ENCODE measurements at places on chromosomes 13 and 19. TPM values are rescaled to one million over a fixed set of nuclear protein-coding genes. Genes with fewer than 3 reads are reported as not detected.

Gene CD70
- total RNA-seq, result 0.84 TPM

Gene RNF113B
- total RNA-seq, result not detected

Gene PALM
- total RNA-seq, result 16.5 TPM

Gene UHRF1
- total RNA-seq, result 66.6 TPM

Gene PNMA8B
- 1.4 TPM for total RNA-seq

Gene PSG4
- not detected for total RNA-seq

Gene ADGRE3
- total RNA-seq, result not detected

Gene KBTBD6
- 10.2 TPM for total RNA-seq

Gene MRPL57
- total RNA-seq, result 34.5 TPM

Gene SIGLEC8
- total RNA-seq, result not detected

Gene SETDB2
- 6.1 TPM for total RNA-seq

Gene FCER2
- total RNA-seq, result 0.29 TPM

Gene CYP2A7
- total RNA-seq, result 0.78 TPM

Gene TNNI3
- 16.9 TPM for total RNA-seq

Gene VSTM2B
- total RNA-seq, result 1.2 TPM

Gene CPB2
- not detected for total RNA-seq

Gene EPN1
- 200 TPM for total RNA-seq

Gene PROZ
- total RNA-seq, result not detected

Gene KLK11
- not detected for total RNA-seq

Gene NTF4
- 3.1 TPM for total RNA-seq

Gene ELSPBP1
- not detected for total RNA-seq

Gene VSIG10L
- 10.3 TPM for total RNA-seq

Gene RFPL4A
- total RNA-seq, result not detected

Gene CEACAM4
- total RNA-seq, result not detected

Gene ZGLP1
- total RNA-seq, result 4.6 TPM

Gene LGI4
- total RNA-seq, result 2.9 TPM

Gene ZNF491
- 0.84 TPM for total RNA-seq

Gene APOC4
- not detected for total RNA-seq
